Activated CD4-positive, alpha-beta T cell treated with anti-CD3 and anti-CD28 coated beads for 1 hour (primary cell): ENCODE measurements at places on chromosomes 16 and 17.
A peak's percentile ranks its signal among the peaks of the same experiment; 100 is the strongest.

DNA sequence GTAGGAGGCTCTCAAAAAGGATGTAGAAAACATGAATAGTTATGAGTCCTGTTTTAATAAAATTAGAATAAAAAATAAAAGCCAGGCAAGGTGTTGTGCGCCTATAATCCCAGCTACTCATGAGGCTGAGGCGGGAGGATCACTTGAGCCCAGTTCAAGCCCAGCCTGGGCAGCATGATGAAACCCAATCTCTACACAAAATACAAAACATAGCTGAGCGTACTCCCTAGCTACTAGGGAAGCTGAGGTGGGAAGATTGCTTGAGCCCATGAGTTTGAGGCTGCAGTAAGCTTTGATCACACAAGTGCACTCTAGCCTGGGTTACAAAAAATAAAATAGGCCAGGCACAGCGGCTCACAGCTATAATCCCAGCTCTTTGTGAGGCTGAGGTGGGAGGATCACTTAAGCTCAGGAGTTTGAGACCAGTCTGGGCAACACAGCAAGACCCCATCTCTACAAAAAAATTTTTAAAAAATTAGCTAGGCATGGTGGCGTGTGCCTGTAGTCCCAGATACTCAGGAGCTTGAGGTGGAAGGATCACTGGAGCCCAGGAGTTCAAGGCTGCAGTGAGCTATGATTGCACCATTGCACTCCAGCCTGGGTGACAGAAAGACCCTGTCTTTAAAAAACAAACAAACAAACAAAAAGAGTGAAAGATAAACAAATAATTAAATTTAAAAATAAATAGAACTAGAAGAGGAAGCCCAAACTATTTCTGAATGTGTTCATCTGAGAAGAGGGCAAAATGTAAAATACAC is 17.2 kb upstream of the PRM1 start:
- no peak for DNase-seq

DNA sequence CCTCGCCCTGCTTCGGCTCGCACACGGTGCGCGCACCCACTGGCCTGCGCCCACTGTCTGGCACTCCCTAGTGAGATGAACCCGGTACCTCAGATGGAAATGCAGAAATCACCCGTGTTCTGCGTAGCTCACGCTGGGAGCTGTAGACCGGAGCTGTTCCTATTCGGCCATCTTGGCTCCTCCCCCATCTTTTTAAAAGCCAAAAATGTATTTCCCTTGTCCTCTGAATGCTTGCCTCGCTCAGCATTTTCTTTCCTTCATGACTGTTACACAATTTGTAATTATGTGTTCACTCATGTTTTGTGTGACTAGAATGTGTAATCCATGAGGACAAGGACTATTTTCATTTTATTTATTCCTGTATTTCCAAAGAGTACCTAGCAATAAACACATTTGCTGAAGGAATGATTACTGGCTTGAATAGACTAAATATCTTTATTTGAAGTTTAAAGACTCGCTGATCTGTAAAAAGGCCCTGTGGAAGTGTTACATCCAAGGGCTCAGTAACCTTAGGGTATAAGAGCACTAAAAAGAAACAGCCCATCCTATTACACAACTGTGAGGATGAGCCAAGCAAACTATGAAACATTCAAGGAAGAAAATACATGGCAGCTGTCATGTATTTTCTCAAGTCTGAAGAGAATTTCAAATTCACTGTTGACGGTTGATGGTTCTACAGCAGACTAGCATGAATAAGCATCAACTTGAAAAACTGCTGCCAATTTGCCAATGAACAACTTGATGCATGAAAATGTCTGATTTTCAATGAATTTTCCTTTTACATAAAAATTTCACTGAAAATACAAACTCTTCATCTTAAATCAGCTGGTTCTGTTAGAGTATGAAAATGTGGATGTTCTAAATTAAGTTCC is 192.6 kb downstream of the MYO1D start:
- DNase-seq = no peak

GRCh38 chr16:82111944-82112343 is 58.1 kb downstream of the MPHOSPH6 start:
- no peak for DNase-seq

DNA sequence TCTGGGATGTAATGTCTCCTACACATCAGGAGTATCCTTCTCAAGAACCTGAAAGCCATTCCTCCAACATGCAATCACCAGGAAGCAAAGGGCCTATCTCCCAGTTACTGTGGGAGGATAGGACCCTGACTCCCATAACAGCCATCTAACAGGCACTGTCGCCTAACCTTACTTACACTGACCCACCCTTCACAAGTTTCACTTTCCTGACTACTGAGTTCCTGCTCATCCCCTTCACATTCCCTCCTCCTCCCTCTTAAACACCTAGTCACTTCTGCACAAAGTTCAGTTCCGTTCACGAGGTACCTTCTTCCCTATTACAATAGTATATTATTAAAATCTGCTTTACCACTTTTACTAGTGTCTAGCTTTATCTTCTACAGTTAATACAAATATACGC is 1.3 kb downstream of the C17orf67 start:
- DNase-seq = no peak

DNA sequence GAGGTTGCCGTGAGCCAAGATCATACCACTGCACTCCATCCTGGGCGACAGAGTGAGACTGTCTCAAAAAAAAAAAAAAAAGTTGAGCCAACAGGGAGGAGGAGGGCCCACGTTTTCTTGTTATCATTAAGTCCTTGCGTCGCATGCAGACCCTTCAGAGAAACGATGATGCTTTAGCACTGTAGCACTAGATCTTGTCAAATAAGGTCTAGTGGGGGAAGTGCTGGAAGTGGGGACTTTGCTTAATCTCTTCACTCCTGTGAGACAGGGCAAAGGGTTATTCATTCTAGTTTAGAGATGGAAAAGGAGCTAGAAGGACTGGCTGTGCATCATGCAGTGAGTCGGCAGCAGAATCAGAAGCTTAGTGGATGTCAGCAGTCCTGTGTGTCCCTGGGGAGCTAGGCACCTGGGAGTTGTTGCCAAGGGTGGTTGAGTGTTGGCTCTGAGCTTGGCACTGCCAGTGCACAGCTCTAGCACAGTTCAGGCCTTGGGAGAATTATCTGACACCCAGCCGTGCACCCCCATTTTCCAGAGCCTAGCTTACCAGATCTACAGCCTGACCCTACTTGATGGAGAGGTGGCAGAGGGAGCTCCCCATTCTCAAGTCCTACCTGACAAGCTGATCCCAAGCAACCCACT is 33.4 kb upstream of the TBX2 start:
- no peak for DNase-seq

- DNase-seq = no peak
Measured at GRCh38 chr17:5472511-5472910, 3.7 kb upstream of the DHX33 start.

DNA sequence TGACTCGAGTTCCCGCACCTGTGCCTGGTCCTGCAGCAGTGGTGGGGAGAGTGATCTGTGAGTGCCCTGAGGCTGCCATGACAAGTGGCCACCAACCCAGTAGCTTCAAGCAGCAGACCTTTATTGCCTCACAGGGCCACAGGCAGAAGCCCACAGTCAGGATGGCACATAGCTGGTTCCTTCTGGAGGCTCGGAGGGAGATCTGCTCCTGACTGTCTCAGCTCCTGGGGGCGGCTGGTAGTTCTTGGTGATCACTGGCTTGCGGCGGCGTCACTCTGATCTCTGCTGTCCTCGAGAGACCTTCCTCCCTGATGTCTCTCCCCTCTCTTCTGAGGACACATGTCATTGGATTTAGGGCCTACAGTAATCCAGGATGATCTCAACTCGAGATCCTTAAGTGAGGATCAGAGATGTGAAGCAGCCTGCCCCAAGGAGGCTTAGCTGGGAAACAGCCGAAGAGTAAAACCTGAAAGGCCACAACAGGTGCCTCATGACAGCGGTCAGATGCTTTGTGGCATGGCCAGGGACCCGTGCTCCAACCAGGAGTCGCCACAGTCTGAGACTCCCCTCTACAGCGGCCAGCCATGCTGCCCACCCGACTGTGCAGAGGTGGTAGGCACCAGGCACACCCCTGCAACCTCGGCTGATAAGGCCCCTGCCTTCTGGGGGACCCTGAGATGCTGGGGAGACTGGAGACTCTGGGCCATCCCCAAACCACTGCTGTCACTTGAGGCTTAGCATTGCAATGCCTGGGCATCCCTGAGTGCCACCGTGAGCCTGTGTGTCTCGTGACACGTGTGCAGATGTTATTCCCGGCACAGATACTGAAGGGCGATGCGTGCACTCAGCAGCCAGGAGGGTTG is 30.0 kb upstream of the SLC38A10 start:
- no peak for DNase-seq

GRCh38 chr16:83343935-83344366 is 463.8 kb upstream of the HSBP1 start:
- no peak for DNase-seq

GRCh38 chr16:31224092-31224955 is 7.4 kb upstream of the PYDC1 start:
- no peak for DNase-seq

GRCh38 chr17:48483471-48484131 is 47.2 kb downstream of the HOXB1 start:
- no peak for DNase-seq

DNA sequence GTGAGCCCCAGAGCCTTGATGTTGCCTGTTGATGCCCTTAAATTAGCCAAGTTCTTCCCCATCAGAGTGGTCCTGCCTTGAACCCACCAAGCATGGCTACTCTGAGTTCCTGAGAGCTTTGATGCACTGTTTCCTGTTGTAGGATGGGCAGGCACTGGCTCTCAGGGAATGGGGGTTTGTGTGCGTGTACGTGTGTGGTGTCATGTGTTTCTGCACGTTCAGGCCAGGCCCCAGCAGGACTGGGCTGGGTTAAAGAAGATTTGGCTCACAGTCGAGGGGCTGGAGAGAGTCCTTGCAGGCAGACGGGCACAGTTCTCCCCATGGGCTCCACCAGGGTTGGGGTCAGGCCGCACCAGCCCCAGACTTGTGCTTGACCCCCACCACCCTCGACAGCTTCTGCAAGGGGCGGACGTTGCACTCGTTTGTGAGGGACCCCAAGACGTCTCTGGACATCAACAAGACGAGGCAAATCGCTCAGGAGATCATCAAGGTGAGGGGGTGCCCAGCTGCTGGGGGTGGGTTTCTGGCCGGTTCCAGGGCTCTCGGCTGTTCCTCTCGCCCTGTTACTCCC is 23.4 kb upstream of the LGALS9 start:
- no peak for DNase-seq

DNA sequence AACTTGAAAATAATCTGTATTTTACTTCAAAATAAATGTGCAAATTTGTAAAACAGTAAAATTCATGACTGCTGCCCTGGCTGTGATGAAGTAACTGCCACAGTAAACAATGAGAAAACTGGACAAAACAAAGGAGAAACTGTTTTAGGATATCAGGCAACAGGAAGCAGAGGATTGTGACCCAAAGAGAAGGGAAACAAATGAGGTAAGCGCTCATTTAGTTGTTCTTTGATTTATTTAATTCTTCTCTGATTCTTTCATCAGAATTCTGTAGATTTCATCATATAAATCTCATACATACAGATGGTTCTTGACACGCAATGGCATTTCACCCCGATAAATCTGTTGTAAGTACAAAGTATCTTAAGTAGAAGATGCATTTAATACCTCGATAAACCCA is 198.1 kb upstream of the AXIN2 start:
- DNase-seq = no peak

- no peak for DNase-seq
Measured at GRCh38 chr17:29674281-29674680, 51.6 kb upstream of the CORO6 start.

GRCh38 chr17:1755827-1756262 is 6.0 kb upstream of the SERPINF1 start:
- DNase-seq = no peak

DNA sequence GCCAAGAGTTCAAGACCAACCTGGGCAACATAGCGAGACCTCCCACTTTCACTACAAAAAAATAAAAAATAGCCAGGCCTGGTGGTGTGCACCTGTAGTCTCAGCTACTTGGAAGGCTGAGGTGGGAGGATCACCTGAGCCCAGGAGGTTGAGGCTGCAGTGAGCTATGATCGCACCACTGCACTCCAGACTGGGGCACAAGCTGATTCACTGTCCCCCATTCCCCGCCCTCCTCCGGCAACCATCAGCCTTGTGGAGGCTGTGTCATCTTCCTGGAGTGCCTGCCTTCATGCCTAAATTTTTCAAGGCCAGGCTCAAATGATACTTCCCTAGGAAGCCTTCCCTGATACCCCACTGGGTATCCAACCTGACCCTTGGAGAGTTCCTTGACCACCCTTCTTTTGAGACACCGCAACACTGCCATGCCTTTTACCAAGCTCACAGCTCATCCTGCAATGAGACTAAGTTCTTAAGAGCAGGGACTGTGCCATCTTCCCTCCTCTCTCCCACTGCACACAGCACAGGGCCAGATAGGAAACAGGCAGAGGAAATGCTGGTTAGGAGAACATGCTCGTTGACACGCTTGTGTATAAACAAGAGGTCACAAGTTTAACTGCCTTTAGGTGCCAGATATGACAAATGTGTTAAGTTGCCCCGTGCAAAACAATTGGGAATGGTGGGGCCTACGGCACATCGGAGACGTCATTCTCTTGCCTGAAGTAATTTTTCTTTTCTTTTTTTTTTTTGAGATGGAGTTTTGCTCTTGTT is 3.9 kb upstream of the SRCAP start:
- DNase-seq = no peak

- no peak for DNase-seq
Measured at GRCh38 chr17:65925606-65926307, 266.2 kb downstream of the CEP112 start.

DNA sequence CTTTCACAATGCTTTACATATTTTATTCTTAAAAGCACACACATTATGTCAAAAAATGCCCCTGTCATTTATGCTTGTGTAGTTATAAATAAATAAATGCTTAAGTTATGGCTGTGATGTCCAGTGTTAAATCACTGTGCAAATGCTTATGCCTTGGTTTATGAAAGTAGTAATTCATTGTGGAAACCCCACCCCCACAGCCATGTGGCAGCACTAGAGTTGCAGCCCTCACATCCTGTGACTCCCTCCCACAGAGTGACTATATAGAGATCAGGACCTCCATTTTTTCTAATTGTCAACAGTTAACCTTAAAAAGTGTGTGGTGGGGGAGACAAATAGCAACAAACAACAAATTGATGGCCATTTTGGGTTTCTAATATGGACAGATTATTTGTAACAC is 2.4 kb downstream of the SKAP1 start:
- peak; percentile 42 for DNase-seq

- no peak for DNase-seq
Measured at GRCh38 chr17:65848751-65849150, 287.3 kb upstream of the AXIN2 start.

DNA sequence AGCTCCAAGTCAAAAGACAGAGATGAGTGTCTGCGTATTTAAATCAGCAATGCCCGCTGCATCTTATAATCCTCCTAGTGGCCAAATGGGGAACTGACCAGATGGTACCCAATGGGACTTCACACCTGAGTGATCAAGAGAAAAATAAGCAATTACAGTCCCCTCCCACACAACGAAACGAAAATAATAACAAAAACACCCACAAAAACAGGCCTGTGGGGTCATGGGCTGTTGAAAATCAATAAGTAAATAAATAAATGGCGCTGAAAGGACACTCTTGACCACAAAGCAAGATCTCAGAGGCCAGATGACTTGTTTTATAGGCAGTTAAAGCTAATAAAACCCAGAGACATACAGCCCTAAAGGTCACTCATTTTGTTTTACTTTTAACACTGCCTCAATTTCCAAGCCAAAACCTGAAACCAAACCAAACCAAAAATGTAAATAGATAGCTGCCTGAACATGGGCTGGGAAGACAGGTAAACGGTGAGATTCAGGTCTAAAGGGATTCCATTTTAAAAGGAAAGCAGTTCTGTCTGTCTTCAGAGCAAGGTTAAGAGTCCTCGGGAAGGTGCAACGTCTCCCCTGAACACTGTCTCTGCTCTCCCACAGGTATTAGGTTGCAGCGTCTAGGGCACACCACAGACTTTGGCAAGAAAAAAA is 1.3 kb downstream of the ZNF821 start:
- peak; percentile 53 for DNase-seq
